Activated CD4-positive, alpha-beta memory T cell treated with anti-CD3 and anti-CD28 coated beads for 36 hours (primary cell): ENCODE measurements at places on chromosomes 16 and 17.

GRCh38 chr16:89618109-89618998 is 4.9 kb downstream of the DPEP1 start:
- no peak for DNase-seq

DNA sequence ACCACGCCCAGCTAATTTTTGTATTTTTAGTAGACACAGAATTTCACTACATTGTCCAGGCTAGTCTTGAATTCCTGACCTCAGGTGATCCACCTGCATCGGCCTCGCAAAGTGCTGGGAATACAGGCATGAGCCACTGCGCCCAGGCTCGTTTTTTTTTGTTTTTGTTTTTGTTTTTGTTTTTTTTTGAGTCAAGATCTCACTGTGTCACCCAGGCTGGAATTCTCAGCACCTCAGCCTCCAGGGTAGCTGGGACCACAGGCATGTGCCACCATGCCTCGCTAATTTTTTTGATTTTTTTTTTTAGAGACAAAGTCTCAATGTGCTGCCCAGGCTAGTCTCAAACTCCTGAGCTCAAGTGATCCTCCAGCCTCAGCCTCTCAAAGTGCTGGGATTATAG is 17.5 kb upstream of the CMTM4 start:
- DNase-seq: no peak

DNA sequence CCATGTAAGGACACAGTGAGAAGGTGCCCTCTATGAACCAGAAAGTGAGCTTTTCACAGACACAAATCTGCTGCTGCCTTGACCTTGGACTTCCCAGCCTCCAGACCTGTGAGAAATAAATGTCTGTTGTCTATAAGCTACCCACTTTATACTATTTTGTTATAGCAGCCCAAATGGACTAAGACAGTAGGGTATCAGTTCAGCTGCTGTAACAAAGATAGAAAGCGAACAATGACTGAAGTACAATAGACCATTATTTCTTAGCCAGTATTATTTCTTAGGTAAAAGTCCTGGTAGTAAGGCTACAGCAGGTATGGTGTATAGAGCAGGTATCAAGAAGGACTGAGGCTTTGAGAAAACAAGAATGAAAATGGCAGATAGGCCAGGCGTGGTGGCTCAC is 117.0 kb downstream of the SLC39A11 start:
- no peak for DNase-seq

GRCh38 chr16:23711785-23712184 is 1.2 kb downstream of the ERN2 start:
- no peak for DNase-seq

DNA sequence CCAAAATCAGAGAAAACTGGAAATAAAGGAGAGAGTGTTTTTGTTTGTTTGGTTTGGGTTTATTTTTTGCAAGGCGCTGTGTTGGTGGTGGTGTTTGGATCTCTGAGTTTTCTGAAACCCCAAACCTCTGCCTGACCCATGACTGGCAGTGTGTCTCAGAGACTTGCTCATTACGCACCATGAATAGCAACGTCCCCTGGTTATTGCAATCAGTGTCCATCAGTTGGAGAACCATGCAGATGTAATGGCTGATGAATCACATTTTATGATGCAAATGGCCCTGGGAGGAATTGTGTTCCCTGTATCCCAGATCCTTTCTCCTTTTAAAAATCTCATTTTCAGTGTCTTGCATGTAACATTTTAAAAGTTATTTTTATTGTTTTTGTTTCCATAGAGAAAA is 362.8 kb downstream of the PMP22 start:
- no peak for DNase-seq

GRCh38 chr16:62177351-62178203 is 141.3 kb upstream of the CDH8 start:
- no peak for DNase-seq

- DNase-seq: no peak
Observed at GRCh38 chr16:48597563-48598387, 12.2 kb downstream of the N4BP1 start.

DNA sequence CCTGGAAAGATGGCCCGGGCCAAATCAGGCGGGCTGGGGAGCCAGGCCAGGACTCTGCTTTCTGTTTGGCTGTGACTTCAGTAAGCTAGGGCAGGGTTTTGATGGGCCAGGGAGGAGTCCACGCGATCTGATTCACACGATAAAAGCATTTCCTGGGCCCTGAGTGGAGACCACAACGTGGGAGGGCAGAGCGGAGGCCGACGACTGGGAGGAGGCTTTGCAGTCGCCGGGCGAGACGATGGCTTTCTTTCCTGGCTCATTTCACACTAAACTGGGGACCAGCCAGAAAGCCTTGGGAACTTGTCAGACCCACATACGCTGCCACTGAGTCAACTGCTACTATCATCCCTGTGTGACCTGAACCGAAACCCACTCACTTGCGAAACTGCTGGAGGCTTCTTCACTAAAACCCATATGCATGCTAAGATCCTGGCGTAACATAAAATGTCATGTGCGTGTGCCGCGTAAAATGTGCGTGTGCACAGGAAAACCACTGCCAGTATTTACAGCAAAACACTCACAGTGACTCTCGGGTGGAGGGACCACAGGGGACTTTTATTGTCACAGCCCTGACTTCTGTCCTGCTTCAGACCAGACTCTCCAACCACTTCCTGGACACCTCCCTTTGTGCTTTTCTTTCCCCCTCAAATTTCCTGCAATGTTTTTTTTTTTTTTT is 14.2 kb upstream of the RHBDF2 start:
- DNase-seq: peak; percentile 91

DNA sequence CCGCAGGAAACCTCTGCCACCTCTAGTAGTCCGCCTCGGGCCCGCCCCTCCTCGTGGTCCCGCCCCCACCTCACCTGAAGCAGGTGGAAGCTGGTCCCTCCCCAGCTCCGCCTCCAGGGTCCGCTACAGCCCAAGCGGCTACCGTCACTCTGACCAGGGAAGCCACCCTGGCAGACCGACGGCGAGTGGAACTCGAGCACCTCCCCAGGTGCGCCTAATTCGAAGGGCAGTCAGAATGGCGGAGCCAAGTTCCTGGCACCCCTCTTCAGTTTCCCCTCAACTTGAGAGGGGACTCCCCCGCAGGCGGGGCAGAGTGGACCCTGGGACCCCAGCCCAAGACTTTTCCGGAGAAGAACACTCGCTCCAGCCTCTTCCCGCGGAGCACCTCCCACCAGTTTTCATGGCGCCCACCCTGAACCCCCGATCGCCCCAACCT is 507 bp downstream of the FHOD1 start:
- no peak for DNase-seq

DNA sequence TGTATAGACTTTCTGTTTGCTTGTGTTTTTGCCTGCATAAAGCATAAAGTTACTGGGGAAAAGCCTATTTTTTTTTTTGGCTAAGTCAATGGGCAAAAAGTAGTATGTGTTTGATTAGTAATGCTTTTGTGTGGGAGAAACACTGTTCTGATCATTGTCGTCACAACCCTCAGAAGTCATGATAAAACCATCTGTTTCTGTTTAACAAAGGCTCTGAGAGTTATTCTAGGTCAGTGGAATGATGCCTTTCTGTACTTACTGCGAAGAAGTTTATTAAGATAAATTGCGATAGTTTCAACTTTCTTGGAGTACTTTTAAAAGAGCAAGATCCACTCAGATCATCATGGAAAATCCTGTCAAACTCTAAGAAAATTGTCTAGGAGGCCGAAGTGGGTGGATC is 80.9 kb downstream of the PRKCA start:
- no peak for DNase-seq

GRCh38 chr17:9912121-9913099 is 7.3 kb upstream of the RCVRN start:
- no peak for DNase-seq

DNA sequence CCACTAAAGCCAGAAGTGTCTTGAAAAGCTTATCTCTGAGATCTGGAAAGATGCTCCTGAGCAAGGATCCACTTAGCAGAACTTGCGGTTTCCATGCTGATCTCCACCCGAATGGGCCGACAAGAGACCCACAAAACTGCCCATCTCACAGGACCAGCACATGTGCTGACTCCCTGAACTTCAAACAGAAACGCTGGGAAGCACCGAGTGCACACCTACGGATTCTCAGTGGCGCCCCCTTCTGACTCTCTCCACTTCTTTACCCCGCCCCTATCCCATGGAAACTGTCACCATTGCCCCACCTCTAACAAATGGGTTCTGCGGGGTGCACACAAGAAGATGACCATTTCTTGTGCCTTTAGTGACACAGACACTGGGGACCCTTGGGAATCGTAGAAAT is 21.4 kb downstream of the CDRT4 start:
- DNase-seq: peak; percentile 9

GRCh38 chr16:20884240-20884556 is 16.0 kb downstream of the DCUN1D3 start:
- DNase-seq: peak; percentile 47

DNA sequence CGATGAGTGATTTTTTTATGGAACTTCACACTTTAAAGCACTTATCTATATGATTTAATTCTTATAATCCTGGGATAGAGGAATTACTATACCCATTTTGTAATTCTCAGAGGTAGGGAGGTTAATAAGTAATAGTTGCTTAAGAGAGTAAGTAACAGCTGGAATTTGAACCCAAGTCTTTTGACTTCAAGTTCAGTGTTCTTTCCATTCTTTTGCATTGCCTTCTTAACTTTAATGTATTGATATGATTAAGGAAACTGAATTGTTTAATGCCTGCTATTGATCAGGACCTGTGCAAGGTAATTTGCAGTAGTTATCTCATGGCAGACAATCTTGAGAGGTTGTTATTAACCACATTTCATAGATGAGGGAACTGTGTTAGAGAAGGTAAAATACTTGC is 78.5 kb downstream of the TUBD1 start:
- no peak for DNase-seq

DNA sequence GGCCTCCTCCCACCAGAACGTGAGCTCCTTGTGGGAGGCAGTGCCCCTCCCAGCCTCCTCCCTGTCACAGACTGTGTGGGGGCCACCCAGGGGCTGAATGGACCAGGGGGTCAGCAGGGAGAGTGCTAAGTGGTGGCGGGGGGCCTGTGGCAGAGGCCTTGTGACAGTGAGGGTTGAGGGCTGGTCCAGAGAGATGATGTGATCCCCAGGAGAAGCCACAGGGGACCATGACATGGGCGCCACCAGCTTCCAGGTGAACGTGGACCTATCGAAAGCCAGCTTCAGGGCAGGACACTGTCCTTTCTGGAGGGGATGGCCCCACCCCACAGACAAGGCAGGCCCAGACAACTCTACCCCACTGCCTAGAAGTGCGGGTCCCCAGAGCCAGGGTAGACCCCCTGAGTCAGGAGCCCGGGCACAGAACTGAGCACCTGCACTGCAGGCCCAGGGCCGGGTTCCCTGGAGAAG is 3.1 kb downstream of the SPSB3 start:
- no peak for DNase-seq

GRCh38 chr17:39737760-39738567 is at the start of gene GRB7:
Gene GRB7 (plus strand): TSS chr17:39737938. CDS start chr17:39742302, 4,364 bp downstream.
- DNase-seq: no peak
